ENCODE measurements at places on chromosomes 5 and 9.

GRCh38 chr5:1011226-1011631 lies 2.6 kb downstream of the NKD2 start:
- DNase-seq = peak; percentile 57

DNA sequence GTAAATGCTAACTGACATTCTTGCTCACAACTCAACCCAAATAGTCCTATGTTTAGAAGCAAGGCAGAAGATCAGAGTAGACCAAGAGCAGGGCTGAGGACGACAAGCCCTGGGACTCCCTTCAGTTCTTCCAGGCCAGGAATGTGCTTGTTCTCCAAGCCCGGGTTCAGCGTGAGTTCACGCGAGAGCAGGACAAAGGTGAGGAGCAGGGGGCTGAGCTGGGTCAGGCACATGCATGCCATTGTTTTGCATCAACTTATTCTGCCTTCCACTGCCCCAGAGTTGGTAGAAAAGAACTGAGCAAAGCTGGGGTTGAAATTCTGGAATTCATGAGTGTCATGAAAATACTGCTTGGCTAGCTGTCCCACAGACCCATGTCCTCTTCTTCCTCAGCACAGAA lies 206.5 kb downstream of the PAX5 start:
- no peak for DNase-seq

GRCh38 chr5:127011153-127011552 lies 19.2 kb downstream of the MARCHF3 start:
- no peak for DNase-seq

DNA sequence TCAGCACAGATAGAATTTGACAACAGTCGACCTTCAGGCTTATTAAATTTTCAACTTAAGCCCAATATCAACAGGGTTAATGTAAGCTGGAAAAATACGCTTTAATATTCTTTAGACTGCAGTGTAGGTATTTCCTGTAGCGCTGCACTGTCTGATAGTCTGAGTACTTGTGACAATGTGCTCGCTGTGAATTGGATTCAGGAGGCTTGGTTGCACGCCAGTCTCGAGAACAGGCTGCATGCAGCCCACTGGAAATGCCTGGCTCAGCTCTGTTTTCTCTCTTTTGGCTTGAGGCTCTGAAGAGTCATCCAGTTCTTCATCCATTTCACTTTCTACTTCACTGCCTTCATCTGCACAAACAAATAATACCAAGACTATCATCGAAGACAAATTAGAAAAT lies 300.9 kb downstream of the RFX3 start:
- DNase-seq = no peak

DNA sequence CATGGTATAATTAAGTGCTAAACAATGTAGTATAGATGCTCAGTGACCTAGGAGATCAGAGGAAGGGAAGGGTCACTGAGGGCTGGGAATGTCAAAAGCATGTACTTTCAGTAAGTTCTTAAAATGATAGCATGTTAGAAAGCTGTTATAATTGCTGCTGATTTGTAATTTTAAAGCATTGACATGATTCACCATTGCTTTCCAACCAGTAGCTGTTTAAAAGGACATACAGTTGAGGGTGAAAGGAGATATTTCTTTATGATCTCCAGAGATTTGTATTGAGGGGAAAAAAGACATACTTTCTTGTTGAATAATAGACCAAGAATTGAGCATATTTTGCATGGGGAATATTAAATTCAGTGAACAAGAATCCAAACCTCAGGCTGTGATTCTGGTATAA lies 1.2 kb upstream of the SLC1A3 start:
- no peak for DNase-seq

DNA sequence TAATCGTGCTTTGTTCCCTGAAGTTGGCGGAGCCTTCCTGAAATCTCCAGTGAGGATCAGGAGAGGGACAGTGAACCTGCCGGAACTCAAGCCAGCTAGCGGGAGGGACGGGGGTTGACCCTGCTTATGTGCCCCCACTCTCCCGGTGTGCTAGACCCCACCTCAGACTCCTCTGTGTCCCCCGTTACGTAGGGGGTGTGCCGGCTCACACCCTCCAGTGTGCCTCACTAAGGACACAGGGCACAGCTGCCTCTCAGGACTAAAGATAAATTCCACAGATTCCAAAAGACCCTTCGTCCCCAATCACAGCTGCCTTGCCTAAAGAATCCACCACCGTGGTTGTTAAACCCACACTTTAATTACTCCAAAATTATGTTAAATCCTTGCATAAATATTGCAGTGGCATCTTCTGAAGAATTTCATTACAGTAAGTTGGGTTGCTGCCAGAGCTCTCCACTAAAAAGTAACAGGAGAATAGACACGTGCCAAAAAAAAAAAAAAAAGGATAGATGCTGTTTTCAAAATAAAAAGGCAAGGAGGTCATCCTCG lies 73.7 kb downstream of the GTF3C4 start:
- no peak for DNase-seq

DNA sequence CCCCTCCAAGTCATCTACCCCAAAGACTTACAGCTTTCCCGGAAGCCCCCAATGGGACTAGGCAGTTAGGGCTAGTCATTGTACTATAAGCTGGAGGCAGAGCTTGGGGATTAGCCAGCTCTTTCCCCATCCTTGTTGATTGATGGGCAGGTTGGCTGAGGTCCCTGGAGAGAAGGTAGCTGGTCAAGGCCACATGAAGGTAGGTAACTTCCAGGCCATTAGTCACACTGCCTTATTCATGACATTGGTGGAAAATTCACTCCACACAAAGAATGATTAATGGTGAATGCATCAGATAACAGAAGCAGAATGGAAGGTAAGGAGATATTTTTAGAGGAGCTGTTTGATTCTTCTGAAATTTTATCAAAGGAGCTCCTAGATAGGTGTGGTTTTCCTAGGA lies 49.5 kb upstream of the TGFBR1 start:
- no peak for DNase-seq

GRCh38 chr5:87242242-87242641 lies 25.4 kb upstream of the RASA1 start:
- no peak for DNase-seq

DNA sequence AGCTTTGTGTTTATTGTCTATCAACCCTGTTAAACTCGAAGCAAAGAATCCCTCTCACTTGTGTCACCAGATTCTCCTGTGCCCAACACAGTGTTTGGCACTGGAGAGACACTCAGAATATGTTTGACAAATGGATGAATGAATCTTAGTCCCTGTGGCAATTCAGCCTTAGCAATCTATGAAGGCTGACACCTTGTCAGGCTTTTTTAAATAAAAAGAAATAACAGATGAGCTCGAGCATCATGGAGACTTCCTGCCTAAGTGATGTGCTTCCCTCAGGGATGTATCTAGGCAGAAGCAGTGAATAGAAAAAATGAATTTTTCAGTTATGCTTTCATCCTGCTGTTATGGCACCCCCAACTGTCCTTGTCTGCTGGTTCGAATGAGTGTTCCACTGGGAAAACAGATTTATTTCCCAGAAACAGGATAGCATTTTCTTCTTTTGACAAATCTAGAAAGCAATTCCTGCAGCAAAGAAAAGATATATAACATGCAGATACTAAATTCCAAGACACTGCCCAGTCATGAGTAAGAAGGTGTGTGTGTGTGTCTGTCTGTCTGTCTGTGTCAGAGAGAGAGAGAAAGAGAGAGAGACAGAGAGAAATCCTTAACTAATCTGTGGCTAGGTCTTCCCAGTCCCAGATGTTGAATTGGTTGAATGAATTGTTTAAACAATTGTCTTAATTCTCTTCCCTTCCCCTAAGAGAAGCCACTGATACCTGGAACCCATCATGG lies 16.7 kb downstream of the MAMDC2 start:
- no peak for DNase-seq

- DNase-seq = no peak
These were observed 31.3 kb downstream of the CDH9 start for GRCh38 chr5:27007121-27007520.

GRCh38 chr5:157085930-157086329 lies 22.9 kb downstream of the HAVCR2 start:
- DNase-seq = no peak

DNA sequence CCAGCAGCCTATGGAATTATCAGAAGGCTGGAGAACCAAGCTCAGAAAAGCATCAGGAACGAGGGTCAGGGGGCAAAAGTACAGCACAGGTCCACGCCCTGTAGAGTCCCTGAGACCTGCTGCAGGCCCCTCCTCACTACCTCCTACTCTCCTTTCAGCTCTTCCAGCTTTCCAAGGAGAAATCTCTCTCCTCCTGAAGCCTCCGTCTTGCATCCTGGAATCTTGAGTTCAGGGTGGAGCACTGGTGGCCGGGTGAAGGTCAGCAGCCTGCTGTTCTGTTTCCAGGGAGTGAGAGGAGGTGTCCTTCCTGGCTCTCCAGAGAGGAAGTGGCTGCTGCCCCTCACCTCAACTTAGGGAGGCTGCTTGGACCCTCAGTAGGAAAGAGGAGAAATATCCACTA lies 342.3 kb downstream of the ZSWIM6 start:
- no peak for DNase-seq

DNA sequence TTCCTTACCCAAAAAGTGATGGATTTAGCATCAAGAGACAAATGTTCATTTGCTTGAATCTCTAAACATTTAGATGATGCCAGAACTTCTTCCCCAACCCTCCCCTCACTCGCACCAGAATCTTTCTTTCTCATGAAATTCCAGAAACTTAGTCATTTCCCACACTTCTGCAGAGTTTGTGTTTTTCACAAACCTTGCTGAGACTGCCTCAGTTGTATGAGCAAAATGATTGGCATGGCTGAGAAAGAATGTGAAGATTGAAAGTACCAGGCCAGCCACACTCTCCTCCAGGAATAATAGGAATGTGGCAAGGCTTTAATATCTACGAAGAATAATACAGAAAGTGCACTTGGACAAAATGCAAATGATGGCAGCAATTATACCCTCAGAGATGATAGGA lies 428.3 kb upstream of the CDH6 start:
- no peak for DNase-seq

DNA sequence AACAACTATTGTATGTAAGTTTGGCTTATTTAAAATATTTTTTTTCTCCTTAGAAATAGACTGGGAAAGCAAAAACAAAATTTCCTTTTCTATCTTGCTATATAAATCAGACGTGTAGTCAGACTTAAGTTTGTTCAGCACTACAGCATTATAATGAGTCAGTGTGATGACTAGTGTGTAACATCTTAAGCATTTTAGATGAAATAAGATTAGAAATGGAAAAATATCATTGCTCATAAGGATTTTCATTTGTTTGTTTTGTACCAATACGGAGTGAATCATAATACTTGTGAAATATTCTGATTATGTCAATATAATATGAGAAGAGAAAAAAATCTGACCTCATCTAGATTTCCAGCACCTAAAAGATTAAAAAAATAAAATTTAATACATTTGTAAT lies 64.7 kb upstream of the RICTOR start:
- DNase-seq = no peak

GRCh38 chr5:41325074-41325473 lies 111.7 kb upstream of the C6 start:
- DNase-seq = no peak

- DNase-seq = peak; percentile 29
These were observed 337.4 kb upstream of the PUM3 start for GRCh38 chr9:3181049-3181953.

- DNase-seq = no peak
These were observed 388.9 kb upstream of the ACTBL2 start for GRCh38 chr5:57871496-57871895.

DNA sequence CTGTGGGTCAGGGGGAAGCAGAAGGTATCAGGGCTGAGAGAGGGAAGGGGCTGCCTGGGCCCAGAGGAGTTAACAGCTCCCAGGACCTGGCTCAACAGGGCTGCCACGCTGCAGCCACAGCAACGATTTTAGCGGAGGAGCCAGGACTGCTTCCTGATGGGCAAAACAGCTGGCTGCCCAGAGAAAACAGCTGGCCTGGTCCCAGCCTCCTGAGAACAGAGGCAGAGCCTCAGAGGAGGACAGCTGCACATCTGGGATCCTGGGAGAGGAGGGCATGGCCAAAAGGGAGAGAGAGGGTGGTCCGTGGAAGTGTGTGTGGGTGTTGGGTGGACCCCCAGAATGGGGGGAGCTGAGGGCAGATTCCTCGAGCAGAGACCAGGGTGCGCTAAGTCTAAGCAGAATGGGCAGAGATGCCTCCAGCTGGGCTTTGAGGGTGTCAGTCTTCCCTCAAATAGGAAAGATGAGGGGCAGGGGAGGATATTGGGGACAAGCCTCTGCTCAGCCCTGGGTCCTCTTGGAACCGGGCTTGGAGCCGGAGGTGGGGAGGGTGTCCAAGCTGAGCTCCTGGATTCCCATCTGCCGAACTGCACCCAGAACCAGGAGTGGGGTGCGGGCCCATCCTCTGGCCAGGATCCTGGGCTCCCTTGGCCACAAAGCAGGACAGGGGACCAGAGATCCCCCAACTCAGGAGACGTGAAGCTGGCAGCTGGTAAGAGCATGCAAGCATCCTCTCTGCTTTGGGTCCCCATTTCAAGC lies 9.1 kb upstream of the CERCAM start:
- no peak for DNase-seq

DNA sequence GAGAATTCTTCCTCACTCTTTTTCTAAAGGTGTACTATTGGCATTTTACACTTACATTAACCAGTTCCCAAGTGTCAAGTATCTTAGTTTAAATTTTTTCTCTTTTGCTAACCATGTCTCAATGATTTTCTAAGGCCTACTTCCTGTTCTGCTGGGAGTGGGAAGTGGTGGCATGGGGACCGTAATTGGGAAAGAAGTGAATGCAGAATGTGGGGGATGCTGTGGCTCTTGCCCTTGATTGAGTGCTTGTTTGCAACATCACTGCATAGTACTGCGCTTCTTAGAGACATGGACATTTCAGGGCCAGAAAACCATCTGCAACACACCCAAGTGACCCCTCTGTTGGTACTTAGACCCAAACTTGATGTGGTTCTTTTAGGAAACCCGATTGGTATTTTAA lies 32.8 kb downstream of the MRRF start:
- DNase-seq = no peak

DNA sequence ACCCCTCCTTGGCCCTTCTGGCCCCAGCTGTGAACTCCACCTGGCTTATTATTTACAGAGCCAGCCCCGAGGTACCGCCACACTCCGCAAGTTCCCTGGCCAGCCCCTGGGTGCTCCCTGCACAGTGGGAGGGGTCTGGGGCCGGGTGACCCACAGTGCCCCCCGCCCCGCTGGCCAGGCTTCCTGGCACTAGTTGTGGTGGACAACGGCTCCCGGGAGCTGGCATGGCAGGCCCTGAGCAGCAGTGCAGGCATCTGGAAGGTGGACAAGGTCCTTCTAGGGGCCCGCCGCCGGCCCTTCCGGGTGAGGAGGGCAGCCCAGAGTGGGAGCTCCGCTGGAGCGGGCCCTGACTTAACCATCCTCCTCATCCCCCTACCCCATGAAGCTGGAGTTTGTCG lies 3.9 kb downstream of the MAMDC4 start:
- DNase-seq = no peak

- DNase-seq = no peak
These were observed 8.9 kb upstream of the IL17B start for GRCh38 chr5:149387982-149388381.

Data from Jurkat, Clone E6-1 (cell line).